ENCODE measurements at places on chromosomes 6 and 20.

GRCh38 chr20:61480158-61480825 lies 228.2 kb downstream of the CDH4 start:
- no peak for DNase-seq

DNA sequence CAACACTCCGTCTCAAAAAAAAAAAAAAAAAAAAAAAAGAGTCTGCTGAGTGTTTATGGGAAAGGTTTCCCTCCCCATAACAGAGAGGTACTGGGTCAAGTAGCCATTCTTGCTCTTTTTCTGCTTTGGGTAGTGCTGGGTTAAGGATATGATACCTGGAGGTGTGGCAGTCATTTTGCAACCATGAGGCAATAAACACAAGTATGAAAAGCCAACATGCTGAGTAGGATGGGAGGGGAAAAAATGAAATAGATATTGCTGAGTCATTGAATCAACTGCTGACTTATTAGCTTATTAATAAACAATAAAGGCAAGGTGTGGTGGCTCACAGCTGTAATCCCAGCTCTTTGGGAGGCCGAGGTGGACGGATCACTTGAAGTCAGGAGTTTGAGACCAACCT lies 2.3 kb upstream of the TOMM34 start:
- no peak for DNase-seq

DNA sequence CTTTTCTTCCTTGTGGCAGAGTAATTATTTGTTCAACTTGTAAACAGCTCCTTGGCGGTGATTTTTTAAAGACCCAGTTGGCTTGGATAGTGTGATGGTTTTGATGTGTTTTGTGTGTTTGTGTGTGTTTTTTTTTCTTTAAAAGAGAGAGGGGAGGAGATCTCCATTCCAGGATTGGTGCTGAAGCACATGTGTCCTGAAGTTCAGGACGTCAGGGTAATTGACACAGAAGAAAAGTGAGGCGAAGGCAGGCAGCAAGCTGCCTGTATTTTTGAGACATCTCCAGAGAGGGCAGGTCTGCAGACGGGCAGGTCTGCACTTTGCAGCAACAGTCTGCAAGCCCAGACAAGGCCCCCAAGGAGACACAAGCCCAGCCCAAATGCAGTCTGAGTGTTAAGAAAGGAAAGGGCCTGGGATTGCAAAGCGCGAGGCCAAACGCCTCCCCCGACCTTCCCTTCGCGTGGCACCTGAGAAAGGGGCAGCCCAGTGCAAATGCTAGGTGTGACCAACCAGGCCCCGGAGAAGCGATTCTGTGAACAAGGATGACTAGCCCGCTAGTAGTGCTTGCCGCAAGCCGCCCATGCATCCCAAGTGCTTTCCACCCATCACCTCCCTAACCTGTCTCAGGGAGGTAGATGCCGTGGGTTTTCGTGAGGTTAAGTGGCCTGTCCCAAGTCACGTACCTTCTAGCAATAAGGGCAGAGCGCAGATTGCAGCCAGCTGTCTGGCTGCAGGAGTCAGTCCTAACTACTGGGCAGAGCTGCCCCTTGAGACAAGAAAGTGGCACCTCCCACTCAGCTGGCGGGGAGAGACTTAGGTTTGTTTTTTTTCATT lies 230.5 kb downstream of the ZMYND8 start:
- DNase-seq = no peak

DNA sequence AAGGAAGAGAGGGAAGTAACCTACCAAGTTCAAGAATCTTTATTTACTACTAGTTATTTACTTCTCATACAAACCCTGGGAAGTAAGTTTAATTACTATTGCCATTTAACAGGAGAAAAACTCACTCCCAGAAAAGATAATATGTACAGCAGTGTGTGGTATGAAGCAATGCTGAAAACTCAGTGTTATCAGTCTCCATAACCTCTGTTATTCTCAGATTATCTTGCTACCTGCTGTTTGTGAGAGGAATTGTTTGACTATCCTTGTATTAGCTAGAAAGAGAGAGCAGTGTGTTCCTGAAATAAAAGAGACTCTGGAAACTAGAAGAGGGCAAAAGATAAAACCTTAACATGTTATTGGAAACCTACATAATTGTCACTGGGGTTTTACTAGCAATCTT lies 38.2 kb downstream of the ADGRB3 start:
- DNase-seq = no peak

DNA sequence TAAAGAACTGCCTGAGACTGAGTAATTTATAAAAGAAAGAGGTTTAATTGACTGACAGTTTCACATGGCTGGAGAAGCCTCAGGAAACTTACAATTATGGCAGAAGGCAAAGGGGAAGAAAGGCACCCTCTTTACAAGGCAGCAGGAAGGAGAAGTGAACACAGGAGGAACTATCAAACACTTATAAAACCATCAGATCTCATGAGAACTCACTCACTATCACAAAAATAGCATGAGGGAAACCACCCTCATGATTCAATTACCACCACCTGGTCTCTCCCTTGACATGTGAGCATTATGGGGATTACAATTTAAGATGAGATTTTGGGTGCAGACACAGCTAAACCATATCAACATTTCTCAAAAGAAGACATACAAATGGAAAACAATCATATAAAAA lies 266.3 kb downstream of the EPM2A start:
- no peak for DNase-seq

GRCh38 chr20:20637998-20638725 lies 74.3 kb downstream of the RALGAPA2 start:
- no peak for DNase-seq

- no peak for DNase-seq
Observed at GRCh38 chr6:52087498-52087999, at the start of gene PKHD1. Gene PKHD1 (minus strand): TSS chr6:52087613. CDS start chr6:52084933, 2,680 bp downstream.

- no peak for DNase-seq
Observed at GRCh38 chr20:19807191-19807945, 49.3 kb downstream of the RIN2 start.

DNA sequence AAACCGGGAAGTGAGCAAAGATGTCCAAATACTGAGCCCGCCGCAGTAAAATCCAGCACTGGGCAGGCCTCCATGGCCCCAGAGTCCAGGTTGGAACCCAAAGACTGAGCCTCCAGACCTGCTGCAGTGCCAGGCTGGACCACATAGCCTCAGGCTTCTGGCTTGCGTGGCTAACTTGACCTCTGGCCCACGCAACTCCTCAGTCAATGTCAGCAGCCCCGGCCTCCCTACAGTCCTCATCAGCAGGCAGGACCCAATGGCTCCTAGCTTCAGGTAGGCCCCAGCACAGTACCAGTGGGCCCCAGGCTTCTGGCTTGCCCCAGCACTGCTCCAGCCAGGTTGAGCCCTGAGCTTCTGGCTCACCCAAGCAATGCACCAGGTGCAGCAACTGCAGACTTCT lies 245.1 kb upstream of the AFDN start:
- DNase-seq = no peak

GRCh38 chr6:42101186-42101657 lies 41.2 kb downstream of the C6orf132 start:
- DNase-seq = no peak

DNA sequence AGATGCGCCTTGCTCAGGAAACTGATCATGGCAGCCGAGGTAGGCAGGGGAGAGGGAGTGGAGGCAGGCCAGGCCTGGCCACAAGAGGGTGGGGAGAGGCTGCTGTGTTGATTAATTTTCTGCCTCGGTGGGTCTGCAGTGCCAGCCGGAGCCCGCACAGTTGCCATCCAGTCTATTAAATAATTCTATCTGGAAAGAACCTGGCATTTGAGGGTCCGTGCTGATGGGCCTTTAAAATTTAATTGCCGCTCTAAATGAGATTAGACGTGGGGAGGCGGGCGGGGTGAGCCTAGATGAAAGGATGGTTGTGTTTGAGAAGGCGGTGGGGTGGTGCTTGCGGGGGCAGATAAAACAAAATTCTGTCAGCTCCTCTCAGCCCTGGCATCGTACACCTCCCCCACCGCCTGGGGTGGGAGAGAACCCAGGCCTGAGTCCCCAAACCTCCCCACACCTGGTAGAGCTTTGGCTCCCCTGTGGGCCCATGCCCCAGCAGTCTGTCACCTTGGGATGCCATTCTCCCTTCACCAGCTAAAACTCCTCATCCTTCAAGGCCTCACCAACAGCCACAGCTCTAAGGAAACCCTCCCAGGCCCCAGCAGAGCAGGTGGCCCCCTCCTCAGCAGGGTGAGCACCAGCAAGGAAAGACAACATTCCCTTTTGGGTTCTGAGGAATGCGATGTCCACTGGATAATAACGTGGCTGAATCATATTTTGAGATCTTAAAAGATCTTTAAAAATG lies 167.3 kb downstream of the GRM4 start:
- no peak for DNase-seq

DNA sequence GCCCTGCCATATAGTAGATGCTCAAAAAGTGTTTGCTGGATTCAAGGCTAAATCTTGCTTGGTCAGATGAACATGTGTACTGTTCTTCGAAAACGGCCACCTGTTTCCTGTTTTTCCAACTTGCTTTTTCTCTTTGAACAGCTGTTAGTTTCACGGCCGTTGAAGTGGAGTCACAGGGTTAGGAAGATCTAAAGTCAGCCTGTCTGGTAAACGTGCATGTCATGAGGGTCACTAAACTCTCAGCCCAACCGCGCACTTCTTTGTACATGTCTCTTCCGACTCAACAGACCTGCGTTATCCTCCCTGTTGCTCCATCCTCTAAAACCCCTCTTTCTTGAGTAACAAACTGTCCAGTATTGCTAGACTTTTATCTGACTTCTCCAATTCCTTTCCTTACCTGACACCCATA lies 93.2 kb upstream of the MAN1A1 start:
- no peak for DNase-seq

DNA sequence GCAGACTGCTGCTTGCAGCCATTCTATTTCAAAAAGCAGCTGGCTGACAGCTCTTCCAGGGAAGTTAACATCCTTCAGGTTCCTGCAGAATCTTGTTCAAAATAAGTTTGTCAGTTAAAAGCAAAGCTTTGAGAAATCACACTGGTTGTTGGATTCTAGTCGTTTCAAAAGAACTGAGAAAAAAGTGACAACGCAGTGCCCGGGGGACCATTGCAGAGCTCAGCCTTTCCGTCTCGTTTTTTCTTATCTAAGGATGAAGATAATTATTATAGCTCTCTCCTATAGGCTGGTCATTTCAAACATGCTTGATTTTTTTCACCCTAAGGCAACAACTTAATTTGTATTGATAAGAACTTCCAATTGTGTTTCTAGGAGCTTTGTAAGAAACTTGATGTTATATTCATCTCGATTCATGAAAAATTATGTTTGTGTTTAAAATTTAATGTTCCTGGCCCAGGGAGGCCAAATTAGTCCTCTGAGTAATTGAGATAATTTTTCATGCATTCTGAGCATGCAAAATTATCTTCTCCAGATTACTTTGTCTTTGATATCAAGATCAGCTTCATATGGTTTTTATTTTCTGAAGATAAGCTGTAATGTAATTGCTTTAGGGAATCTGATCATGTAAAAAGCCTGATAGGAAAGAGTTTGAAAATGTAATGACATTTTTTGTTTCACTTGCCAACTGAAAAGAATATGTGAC lies 58.4 kb downstream of the SNAP25 start:
- DNase-seq = no peak

- no peak for DNase-seq
Observed at GRCh38 chr6:141097471-141097870, 1035.3 kb upstream of the GJE1 start.

DNA sequence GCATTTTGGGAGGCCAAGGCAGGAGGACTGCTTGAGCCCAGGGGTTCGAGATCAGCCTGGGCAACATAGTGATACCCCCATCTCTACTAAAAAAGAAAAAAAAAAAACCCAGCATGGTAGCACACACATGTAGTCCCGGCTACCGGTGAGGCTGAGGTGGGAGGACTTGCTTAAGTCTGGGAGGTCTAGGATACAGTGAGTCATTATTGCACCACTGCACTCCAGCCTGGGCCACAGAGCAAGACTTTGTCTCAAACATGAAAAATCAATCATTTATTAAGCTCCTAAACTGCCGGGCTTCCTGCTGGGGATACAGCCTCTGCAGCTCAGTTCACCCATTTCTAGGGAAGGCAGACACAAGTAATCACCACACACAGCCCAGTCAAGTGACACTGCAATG lies 7.3 kb upstream of the USP45 start:
- DNase-seq = no peak

DNA sequence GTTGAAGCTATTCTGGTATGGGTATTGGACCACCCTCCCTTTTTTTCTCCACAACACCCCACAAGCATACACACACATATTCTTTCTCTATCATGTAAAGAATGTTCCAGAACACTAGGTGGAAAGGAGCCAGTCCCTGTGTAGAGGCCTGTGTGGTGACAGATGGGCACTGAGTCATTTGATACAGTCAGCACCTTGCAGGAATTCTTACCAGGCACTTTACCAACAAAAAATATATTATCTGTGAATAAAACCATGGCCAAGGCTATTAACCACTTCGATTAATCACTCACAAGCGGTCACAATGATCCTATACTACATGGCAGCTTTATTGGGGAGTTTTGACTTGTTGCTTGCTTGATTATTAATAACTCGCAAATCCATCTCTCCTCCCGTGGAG lies 149.5 kb downstream of the BFSP1 start:
- no peak for DNase-seq

- DNase-seq = no peak
Observed at GRCh38 chr6:3237761-3238662, 10.6 kb upstream of the TUBB2B start.

- DNase-seq = no peak
Observed at GRCh38 chr6:159137676-159138075, 31.5 kb upstream of the FNDC1 start.

GRCh38 chr6:117449549-117450439 lies 24.1 kb upstream of the ROS1 start:
- DNase-seq = peak; percentile 11

- DNase-seq = no peak
Observed at GRCh38 chr6:155543166-155543847, 87.7 kb upstream of the NOX3 start.

DNA sequence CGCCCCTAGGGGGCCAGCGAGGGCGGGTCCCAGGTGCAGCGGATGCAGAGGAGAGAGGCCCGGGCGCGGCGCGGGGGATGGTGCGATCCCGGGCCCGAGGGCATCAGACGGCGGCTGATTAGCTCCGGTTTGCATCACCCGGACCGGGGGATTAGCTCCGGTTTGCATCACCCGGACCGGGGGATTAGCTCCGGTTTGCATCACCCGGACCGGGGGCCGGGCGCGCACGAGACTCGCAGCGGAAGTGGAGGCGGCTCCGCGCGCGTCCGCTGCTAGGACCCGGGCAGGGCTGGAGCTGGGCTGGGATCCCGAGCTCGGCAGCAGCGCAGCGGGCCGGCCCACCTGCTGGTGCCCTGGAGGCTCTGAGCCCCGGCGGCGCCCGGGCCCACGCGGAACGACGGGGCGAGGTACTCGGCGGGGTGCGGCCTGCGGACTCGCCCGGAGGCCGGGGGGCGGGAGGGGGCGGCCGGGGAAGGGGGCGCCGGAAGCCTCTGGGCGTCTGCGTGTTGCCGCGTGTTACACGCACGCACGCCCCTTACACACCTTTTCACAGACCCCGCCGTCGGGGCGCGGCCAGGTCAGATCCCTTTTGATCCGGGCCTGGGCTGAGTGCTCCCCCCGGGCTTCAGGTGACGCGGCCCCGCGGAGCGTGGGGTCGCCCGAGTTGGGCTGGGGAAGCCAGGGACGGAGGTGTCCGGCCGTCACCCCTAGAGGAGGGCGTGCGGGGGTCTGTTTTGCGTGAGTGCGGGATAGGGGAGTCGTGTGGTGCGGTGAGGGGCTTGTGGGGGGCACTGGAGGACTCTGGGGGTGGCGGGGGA lies 412 bp downstream of the TRIB3 start:
- DNase-seq = peak; percentile 16

Data from T-helper 22 cell (primary cell).